ENCODE measurements at places on chromosomes 11 and 22. TPM values are rescaled to one million over a fixed set of nuclear protein-coding genes. Genes with fewer than 3 reads are reported as not detected.
A peak's percentile ranks its signal among the peaks of the same experiment; 100 is the strongest.

DNA sequence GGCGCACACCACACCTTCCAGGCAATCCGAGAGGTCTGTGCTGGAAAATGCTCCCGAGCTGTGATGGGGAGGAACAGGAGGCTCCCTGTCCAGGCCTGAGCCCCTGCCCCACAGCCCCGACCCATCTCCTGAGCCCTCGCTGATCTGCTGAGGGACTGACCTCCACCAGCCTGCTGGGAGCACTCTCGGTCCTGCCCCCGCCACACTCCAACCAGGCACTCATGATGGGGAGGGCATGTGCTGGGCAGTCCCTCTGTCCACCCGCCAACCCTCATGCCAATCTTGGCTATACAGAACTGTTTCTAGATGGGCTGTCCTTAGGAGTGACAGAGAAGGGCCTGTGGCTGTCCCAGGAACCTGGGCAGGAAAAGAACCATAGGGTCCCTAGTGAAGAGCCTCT, 70.8 kb downstream of the TRMU start:
- no peak for DNase-seq

GRCh38 chr11:1830322-1831223, 4.2 kb upstream of the SYT8 start:
- peak; percentile 30 for DNase-seq

BCO2 gene
- total RNA-seq: 0.11 TPM

DNA sequence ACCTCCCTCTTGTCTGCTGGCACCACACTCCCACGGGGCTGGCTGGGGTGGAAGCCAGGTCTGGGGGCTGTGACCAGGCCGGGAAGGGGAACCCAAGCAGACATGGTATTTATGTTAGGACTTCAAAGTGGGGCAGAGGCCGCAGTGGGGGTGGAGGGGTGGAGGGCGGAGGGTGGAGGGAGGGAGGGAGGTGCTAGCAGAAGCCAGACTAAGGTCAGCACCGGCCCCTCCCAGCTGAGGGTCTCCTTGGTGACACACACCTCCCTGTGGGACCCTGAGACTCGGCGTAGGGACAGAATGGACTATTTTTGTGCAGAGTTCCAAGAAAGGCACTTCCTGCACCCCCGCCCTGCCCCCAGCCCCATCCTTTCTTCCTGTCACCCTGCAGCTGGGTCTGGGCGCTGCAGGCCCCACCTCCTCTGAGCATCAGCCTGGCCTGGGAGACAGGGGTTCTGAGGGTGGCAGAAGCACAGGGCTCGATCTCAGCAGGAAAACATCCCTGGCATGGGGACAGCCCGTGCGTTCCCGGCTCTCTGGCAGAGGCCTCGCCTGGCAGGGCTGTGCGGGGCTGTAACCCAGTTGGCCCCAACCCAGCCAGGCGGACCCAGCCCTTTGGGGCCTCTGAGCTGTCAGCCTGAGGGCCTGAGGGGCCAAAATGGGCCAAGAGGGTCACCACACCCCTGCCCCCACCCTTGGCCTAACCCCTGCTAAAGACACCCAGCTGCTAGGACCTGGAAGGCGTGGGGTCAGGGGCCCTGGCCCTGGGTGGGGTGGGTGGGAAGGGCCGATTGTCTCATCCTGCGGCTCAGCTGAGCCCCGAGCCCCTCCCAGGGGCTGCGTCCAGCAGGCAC, 9.6 kb upstream of the CD248 start:
- DNase-seq: peak; percentile 49

LUZP2 gene
- total RNA-seq: not detected
